ENCODE measurements at places on chromosomes 11 and 22.

- no peak for DNase-seq
These were observed 71.5 kb downstream of the FBLN1 start for GRCh38 chr22:45574069-45574703.

GRCh38 chr22:30876221-30876751 is 92.3 kb downstream of the MORC2 start:
- no peak for DNase-seq

GRCh38 chr11:122882857-122883645 is 492 bp downstream of the JHY start:
- DNase-seq: peak; percentile 15

GRCh38 chr22:25461301-25461700 is 103.2 kb upstream of the GRK3 start:
- DNase-seq: no peak

- no peak for DNase-seq
These were observed 23.5 kb downstream of the SPATA19 start for GRCh38 chr11:133821776-133822175.

All from GM04503 (cell line).